ENCODE measurements at places on chromosomes 2 and 18. TPM values are rescaled to one million over a fixed set of nuclear protein-coding genes. Genes with fewer than 3 reads are reported as not detected.

Gene RGPD3
- 0.05 TPM for polyA plus RNA-seq

Gene EMILIN2
- 27.7 TPM for polyA plus RNA-seq

Gene SLC5A6
- polyA plus RNA-seq, result 16.3 TPM

Gene SERPINB13
- not detected for polyA plus RNA-seq

Gene TFPI
- polyA plus RNA-seq, result 39.8 TPM

DNA sequence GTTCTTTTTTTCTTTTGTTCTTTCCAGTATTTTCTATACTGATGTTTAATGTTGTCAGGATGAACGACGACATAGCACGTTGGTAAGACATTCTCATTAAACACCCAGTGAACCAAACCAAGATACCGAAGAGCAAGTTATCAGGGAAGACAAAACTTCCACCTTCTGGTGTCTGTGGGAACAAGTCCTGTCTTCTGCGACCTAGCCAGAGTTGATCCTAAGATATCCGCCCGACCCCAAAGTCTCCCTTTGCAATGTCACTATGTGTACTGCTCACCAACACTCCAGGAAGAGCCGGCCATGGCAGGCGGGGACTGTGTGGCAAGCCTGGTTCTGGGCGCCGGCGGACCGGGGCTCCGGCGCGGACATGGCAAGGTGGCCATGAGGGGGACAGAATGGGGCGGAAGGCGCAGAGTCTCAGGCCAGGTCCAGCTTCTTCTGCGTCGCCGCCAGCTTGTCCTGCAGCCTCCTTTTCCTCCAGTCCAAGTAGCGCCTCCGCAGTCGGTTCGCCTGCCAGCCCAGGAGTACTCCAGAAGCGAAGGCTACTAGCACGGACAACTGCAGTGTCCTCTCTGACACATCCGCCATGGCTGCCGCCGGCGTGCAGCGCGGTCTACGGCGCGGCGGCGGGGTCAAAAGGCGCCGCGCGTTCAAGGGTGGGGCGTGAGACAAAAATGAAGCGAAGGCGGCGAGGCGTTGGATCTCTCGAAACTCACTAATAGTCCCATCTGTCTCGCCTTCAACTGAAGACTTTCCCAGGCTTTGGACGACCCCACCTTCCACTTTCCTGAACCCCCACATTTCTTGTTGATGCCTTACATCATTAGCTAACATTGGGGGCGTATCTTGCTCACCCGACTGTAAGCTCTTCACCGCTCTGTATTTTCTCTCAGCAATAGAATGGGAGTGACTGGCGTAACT lies at the start of gene MTLN:
Gene MTLN, minus strand, starts transcription at position 610 of the 921 bp plus-strand sequence. Its CDS starts 22 bp downstream, at position 588.
- peak; percentile 91 for DNase-seq

GRCh38 chr18:68984342-68984741 lies 186.5 kb downstream of the CCDC102B start:
- no peak for DNase-seq

- DNase-seq, result no peak
These were observed 99.3 kb downstream of the C1QL2 start for GRCh38 chr2:119059287-119059686.

DNA sequence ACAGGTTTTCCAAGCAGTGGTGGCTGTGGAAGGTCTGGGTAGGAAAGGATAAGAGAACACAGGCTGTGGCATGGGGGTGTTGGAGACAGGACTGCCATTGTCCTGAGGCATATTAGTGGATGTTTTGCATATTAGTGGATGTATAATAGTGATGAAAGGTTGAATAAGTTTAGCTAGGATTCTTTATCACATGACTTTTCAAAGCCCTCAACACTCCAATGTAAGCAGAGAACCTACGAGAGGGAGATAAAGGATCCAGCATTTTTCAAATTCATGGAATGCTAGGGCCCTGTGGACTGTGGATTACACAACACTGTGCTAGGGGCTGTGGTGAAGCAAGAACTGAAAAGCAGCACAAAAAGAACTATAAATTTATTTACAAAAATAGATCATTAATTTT lies 63.2 kb downstream of the POLE4 start:
- DNase-seq, result no peak

DNA sequence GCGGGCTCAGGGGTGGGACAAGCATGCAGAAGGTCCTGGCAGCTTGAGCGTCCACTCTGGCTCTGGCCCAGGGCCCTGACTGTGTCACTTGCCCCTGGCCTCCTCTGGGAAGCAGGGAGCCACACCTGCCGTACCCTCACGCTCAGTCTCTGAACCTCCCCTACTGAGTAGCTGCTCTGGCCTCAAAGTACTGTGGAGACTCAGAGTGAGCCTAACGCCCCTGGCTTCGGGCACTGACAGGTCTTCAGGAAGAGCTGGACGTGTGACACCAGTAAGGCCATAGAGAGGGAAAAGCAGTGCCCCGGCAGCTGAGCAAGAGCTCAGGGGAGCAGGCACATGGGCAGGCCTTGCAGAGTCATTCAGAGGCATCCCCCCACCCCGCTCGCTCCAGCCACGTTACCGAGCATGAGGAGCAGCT lies 73.3 kb downstream of the SFXN5 start:
- DNase-seq, result no peak

DNA sequence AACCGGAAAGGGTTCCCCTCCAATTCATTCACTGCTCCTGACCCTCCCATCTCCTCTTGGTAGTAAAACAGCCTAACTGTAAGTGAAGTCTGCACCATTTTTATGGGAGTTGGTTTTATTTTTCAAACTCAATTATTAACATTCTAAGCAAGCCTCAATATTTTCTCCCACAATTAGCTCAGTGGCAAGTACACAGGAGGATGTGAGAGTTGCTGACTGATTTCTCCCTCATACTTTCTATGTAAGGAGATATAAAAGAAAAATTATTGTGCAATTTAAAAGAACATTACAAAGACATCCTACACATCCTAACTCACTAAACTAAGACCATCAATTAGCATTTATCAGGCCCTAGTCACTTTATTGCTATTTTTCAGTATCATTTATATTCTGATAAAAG lies 73.9 kb downstream of the PIAS2 start:
- DNase-seq, result no peak

GRCh38 chr2:177525351-177525924 lies 132.9 kb downstream of the AGPS start:
- DNase-seq, result no peak

- no peak for DNase-seq
These were observed 56.2 kb upstream of the IL1R1 start for GRCh38 chr2:102086150-102086872.

DNA sequence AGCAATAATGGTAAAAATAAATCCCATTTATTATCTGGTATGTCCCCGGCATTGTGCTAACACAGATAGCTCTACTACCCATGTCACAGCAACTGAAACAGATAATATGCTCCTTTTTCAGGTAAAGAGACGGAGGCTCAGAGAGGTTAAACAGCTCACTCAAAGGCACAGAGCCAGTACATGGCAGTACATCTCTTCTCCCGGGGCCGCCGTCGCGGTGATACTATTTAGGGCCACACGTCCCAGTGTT lies 693 bp upstream of the PDK1 start:
- no peak for DNase-seq

GRCh38 chr18:45398448-45398847 lies 216.8 kb upstream of the SLC14A2 start:
- no peak for DNase-seq

DNA sequence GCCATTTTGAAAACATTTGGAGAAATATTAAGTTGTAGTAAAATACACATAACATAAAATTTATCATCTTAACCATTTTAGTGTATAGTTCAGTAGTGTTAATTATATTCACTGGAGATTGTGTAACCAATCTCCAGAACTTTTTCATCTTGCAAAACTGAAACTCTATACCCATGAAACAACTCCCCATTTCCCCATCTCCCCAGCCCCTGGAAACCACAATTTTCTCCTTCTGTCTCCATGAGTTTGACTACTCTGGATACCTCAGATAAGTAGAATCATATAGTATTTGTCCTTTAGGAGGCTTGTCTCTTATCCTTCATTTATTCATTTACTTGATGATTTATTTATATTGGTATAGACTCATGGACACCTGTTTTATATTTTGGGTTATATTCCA lies 392.9 kb downstream of the SETBP1 start:
- no peak for DNase-seq

- peak; percentile 51 for DNase-seq
These were observed 48.5 kb upstream of the DTNA start for GRCh38 chr18:34661464-34662087.

DNA sequence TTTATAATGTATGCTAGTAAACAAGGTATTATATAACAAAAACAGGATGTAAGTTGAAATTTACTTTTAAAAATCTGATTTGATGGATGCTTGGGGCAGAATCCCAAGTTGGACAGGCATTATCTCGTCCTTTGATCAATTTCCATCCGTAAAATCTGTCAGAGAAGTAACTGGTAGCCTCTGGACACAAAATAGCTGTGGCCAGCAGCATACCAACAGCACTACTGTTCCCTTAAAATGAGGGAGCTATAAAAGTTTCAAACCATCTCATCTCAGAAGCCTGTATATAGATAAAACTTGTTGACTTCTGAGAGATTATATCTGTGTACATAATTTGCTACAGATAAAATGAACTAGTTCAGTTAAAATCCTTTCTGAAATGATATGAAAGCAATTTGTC lies 14.7 kb upstream of the METAP1D start:
- no peak for DNase-seq

GRCh38 chr2:239696559-239697207 lies 295.9 kb upstream of the HDAC4 start:
- DNase-seq, result no peak

All from muscle of arm (tissue), 14 donors.